ENCODE measurements at places on chromosomes 6 and 20.

DNA sequence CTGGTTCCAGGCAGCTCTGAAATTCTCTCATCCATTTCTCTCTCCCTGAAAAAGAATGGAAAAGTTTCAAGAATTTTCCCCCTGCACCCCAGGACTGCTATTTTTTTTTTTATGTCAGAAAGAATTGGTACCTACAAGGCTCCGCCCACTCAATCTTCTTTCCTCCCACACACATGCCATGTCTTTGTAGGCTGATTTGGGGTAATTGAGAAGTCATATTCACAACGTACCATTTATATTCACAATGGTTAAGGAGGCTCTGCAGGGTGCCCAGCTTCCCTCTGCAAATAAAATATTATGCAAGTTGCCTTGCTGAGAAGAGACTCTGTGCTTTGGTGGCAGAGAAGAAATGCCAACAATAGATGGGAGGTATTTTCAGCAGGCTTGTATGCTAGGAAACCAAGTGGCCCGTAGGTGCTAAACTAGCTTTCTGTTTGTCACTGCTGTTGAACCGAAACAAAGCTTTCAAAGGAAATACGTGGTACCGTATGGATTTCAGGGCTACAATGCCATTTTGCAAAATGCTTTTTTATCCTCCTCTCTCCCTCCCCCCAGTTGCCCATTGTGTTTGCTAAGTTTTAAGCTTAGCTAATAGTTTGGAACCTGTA is 150.0 kb downstream of the PHACTR1 start:
- no peak for DNase-seq

DNA sequence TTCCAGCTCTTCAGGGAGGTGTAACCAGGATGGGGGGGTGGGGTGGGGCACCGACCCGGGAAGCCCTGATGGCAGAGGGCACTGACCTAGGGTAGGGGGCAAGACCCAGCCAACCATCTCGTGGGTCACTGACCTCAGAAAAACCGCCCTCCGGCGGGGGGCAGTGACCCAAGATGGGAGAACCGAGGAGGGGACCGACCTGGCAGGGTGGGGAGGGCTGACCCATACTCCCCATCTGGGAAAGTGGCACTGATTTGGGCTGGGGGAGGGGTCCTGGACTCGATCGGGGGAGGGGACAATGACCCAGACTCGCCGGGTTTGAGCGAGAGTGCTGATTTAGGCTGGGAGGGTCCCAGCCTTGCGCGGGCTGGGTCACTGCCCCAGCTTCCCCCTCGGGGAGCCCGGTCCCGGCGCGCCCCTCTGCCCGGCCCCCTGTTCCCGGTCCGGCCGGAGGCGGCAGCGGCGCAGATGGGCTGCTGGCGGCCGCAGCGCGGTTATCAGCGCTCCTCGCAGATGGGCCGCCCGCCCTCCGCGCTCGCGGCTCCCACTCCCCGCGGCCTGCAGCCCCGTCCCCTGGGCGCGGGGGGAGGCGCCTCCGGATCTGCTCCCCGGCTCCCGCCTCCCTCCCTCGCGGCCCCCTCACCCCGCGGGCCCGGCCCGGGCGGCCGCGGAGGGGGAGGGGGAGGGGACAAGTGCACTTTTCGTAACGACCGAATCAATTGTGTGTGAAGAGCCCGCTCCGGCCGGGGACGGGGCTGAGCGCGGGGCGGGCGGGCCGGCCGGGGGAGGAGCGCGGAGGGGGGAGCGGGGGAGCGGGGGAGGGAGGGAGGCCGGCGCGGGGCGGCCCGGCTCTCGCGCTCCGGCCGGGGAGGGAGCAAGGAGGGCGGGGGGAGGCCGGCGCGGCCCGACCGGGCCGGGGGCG is 2.2 kb downstream of the NOL4L start:
- DNase-seq: no peak

DNA sequence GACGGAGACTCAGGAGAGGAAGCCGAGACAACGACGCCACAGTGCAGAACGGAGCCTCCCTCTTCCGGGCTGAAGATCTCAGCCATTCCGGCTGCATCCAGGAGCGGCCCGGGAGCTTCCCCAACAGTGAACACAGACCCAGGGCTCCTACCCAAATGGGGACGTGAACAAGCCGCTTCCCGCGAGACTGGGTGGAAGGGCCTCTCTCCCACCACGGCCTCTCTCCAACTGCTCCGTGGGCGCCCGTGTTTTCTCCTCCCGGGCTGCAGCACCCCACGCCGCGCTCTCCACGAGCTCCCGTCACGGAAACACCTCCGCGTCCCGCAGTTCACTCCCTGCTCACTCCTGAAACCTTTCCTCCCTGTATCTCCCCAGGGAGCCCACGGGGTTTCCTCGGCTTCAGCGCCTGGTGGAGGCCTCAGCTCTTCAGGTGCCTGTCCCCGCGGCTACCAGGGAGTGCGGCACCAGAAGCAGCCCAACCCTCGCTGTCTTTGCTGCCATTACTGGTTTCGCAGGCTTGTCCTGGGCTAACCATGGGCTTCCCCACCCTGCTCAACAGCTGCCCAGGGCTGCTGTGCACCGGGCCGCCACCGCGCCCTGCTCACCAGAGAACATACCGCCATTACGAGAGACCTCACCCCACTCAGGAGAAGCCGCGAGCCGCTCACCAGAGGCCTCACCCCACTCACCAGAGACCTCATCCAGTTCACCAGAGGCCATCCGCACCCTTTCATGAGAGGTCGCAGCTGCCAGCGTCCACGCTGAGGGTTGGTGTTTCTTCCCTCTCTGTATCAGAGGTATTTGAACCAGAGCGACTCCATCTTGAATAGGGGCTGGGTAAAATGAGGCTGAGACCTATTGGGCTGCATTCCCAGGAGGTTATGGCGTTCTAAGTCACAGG is 922.8 kb downstream of the QKI start:
- no peak for DNase-seq

DNA sequence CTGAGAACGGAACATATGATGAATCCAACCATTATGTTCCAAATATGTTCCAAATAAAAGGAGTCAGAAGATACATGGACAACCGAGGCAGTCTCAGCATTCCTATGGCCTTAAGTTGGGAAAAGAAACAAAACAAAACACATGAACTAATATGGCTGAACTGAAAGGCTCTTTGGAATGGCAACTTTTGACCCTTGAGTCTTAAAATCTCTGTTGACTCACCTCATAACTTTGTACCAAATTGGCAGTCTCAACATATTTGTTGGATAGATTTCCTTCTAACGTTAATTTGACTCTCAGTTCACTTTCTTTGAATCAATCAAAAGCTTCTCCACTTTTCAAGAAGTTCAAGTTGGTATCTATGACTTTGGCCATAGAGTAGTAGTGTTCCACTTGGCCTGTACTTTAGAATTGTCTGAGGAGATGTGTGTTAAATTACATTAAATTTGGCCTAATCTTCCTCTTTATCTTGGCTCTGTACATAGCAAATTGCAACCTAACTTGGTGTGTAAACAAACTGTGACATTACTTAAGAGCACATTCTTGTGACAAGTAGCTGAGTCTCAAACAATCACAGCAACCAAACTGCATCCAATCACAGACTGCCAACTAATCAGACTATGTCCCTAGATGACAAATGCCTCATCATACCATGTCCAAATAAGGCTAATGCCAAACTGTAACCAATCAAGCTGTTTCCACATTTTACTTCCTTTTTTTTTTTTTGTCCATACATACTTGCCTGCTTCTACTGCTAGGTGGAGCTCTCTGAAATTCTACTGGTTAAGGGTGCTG is 208.8 kb downstream of the BMP2 start:
- DNase-seq: no peak

GRCh38 chr6:32945108-32945760 is 4.4 kb upstream of the HLA-DMB start:
- DNase-seq: no peak

DNA sequence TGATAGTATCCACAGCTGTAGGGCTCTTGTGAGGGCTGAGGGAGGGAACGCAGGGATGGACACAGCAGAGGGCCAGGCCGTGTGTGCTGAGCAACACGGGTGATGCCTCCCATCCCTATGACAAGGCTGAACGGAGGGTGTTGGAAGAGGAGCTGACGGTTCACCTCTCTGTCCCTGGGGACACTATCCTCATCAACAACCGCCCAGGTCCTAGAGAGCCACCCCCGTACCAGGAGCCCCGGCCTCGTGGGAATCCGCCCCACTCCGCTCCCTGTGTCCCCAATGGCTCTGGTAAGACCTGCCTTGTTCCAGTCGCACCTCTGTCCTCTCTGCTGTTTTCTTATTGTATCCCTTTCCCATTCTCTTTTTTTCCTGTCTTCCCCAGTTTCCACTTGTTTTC is 10.1 kb downstream of the DDR1 start:
- DNase-seq: no peak

- DNase-seq: no peak
Observed at GRCh38 chr6:128111096-128111495, 210.2 kb upstream of the THEMIS start.

DNA sequence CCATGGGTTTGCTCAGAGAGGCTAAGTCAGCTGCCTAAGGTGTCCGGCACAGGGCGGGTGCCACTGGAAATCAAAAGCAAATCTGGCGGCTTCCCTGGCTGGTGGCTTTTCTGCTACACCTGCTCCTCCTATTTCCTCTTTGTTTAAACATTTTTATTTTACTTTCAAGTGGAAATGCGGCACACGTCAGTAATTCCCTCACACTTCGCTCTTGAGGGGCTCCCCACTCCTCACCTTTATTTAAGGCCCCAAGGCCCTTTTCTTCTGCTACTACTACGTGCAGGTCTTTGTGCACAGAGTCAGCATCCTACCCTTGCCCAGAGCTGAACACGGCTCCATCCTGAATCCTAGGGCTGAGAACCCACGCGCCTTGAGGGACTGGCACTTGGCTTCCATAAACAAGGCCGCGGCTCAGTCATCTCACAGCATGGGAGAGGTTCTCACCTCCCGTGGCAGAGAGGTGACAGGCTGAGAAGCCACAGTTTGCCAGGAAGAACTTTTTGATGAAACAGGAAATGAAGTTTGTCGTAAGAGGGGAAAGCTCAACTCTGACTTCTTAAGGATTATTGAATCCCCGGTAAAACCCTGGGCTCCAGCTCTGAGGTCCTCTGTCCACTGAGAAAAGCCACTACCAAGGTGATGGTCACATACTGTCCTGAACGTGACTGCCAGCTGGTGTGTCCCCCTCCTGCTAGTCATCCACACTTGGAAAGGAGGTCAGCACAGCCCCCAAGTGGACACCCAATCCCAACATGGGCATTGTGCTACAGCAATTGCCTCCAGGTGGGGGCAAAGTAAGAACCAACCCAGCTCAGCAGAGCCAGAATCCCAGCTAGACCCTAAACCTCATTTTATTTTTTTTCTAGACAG is 48.0 kb downstream of the NFATC2 start:
- DNase-seq: no peak

GRCh38 chr6:14876778-14877613 is 368.9 kb upstream of the JARID2 start:
- no peak for DNase-seq

GRCh38 chr6:101926149-101926925 is 532.8 kb downstream of the GRIK2 start:
- DNase-seq: no peak

All from cortex of kidney (tissue), 1 donor.